ENCODE measurements at places on chromosomes 4 and X. TPM values are rescaled to one million over a fixed set of nuclear protein-coding genes. Genes with fewer than 3 reads are reported as not detected.

The MAGEA12 gene
- total RNA-seq: not detected

The NALF2 gene
- 0.26 TPM for total RNA-seq

The IL1RAPL2 gene
- total RNA-seq: not detected

DNA sequence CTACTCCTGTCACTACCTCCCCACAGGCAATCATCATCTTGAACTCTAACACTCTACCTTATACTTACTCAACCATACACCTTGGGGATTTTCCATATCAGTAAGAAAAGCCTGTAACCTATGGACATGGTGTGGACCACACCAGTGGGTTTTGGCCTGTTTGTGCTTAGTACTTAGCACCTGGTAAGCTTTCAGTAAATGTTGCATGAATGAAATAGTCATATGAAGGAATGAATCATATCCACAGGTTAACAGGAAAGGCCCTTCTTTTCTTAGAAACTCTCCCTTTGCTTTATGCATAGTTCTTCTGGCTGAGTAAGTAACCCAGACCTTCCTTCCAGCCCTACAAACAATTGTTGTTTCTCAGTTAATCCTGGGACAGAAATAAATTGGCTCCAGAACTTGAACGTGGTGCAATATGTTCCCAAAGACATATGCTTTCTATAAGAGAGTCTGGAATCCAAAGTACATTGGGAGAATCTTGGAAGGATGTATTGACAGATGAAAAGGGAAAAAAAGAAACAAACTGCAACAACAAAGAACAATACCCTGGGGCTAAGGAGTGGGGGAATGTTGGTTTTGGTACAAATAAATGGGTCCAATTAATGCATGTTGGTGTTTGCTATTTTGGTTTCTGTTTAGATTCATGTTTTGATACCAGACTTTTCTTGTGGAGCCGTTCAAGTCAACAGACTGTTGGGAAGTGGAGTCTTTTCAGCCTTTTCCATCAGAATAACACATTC lies 27.8 kb downstream of the RASL11B start:
- H3K4me1 ChIP-seq: no peaks in the 10 kb centered on the region
- no peaks in the 10 kb centered on the region for H3K27me3 ChIP-seq
- no peak overlapping the region for H3K4me3 ChIP-seq
- H3K36me3 ChIP-seq: no peaks in the 10 kb centered on the region

GRCh38 chr4:87974856-87975462 lies 555 bp upstream of the SPP1 start:
- no peaks in the 10 kb centered on the region for H3K4me1 ChIP-seq
- DNase-seq: no peak
- no peak overlapping the region for H3K4me3 ChIP-seq
- H3K27me3 ChIP-seq: no peaks in the 10 kb centered on the region

DNA sequence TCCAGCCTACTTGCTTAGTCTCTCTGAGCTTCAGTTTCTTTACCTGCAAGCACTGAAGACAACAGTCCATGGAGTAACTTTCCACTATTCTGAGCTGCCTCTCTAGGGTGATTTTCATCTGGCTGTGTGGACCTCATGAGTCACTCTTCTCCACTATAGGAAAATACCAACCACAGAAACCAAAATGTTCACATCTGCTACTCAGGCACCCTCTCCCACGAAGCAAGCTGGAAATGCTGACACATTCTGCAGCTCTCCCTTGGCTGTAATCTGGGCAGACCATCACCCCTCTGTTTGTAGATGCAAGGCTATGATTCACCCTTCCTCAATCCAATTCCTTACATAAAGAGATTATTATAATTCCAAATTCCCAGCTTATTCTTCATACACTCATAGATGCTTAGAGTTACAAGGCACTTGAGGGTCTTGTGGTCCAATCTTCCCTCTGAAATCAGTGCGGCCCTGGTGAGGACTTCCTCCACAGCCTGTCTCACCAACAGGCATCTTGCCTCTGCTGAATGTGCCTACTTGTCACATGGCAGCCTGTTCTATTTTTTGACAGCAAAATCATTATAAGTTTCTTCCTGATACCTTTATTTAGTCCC lies 97.0 kb upstream of the LNX1 start:
- no peaks in the 10 kb centered on the region for H3K36me3 ChIP-seq
- H3K27ac ChIP-seq: no peak overlapping the region
- no peak for DNase-seq
- H3K4me1 ChIP-seq: no peaks in the 10 kb centered on the region
- no peaks in the 10 kb centered on the region for H3K27me3 ChIP-seq

The NLGN3 gene
- total RNA-seq: 0.21 TPM

GRCh38 chr4:153676984-153677383 lies 7.1 kb upstream of the TLR2 start:
- DNase-seq: no peak
- no peak overlapping the region for H3K27ac ChIP-seq
- H3K4me1 ChIP-seq: no peaks in the 10 kb centered on the region
- no peaks in the 10 kb centered on the region for H3K27me3 ChIP-seq
- no peak overlapping the region for H3K4me3 ChIP-seq
- H3K36me3 ChIP-seq: no peaks in the 10 kb centered on the region

DNA sequence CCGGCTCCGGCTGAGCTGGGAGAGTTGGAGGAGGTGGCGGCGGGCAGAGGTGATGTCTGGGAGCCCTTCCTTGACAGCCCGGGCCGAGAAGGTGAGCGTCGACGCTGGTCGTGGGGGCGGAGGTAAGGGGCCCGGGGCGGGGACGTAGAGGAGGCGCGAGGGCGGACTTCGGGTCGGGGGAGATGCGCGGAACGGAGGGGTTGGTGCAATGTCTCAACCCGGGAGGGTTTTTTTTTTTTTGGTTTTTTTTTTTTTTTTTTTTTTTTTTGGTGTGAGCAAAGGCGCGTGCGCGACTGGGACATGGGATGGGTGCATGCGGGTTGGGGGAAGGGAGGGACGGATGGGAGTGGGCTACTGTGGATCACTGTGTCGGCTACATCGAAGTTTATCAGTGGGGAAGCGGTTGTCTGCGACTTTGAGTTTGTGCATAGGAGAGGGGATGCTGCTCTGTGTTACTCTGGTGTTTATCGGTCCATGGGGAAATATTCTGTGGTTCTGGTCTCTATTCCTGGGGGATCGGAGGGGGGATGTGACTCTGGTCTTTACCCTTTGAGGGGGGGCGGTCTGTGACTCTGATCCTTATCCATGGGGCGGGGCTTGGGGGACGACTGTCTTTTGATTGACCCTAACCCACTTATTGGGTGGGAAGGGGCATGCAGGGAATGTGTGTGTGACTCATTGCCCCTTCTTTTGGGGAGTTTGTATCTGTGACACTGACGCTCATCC lies 537 bp downstream of the RBM10 start:
- H3K27me3 ChIP-seq: no peaks in the 10 kb centered on the region
- H3K4me1 ChIP-seq: peaks cover 35% of the 10 kb centered on the region
- peak overlapping the region; percentile 69 for H3K4me3 ChIP-seq
- DNase-seq: no peak

The PABPC5 gene
- not detected for total RNA-seq

DNA sequence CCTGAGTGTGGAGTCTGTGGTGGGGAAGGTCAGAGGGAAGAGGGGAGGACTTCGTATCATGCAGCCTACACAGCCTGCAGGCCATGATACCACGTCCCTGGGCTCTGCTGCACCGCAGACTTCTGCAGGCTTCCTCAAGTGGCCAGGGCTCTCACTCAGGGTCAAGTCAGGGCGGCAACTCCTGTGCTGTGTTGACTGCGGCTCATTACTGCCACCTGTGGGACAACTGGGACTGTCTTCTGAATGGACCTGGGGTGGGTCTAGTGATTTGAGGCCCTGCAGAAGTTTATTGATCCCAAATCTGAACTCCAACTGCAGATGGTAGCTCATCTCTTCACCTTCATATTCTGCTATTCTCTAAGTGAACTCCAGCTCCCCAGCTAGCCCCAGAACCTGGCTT lies 167.1 kb downstream of the NSUN7 start:
- H3K36me3 ChIP-seq: no peaks in the 10 kb centered on the region
- no peak for DNase-seq
- no peaks in the 10 kb centered on the region for H3K27me3 ChIP-seq
- H3K4me3 ChIP-seq: no peak overlapping the region

DNA sequence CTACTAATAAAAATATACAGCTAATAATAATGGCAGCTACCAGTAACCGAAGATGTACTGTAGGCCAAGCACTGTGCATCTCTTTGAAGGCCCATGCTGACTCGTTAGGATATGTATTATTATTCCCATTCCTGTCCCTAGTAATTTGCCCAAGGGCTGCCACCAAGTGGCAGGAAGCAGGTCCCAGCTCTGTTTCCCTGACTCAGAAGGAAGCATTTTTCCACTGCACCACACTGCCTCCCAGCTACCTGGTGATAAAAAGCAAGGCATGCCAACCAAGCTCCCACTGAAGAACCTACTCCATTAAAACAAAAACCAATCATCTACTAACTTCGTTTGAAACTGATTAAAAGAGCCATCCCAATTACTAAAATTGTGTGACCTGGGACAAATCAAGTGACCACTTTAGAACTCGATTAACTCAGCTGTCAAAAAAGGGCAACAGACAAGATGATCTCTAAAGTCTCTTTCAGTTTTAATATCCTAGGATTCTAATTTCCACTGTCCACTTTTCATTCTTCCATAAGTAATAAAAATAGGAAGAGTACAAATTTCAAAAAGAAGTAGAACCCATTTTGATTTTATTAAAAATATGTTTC lies 24.3 kb upstream of the PGM2 start:
- H3K27me3 ChIP-seq: no peaks in the 10 kb centered on the region
- DNase-seq: no peak
- no peak overlapping the region for H3K27ac ChIP-seq
- H3K4me3 ChIP-seq: no peak overlapping the region
- no peaks in the 10 kb centered on the region for H3K4me1 ChIP-seq
- no peaks in the 10 kb centered on the region for H3K36me3 ChIP-seq

DNA sequence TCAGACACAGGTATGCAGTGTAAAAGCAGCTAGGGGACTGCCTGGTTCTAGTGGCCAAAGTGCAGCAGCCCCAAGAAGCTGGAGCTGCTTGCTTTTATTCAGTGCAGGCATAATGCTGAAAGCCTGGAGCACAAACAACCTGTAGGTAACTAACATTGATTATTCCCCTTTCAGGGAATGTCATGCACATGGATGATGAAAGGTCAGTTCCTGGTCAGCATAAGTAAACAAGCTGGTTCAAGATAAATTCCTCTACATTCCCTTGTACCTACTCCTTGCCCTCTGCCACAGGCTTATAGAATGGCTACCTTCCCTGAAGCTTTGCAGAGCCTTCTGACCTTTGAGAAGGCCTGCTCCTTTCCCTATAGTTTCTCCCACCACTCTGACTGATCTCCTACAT lies 1318.5 kb upstream of the ADGRL3 start:
- H3K27ac ChIP-seq: no peak overlapping the region
- H3K4me3 ChIP-seq: no peak overlapping the region
- H3K4me1 ChIP-seq: no peaks in the 10 kb centered on the region

The ZBED1 gene
- total RNA-seq: 31.0 TPM

The CD38 gene
- 2.2 TPM for total RNA-seq

DNA sequence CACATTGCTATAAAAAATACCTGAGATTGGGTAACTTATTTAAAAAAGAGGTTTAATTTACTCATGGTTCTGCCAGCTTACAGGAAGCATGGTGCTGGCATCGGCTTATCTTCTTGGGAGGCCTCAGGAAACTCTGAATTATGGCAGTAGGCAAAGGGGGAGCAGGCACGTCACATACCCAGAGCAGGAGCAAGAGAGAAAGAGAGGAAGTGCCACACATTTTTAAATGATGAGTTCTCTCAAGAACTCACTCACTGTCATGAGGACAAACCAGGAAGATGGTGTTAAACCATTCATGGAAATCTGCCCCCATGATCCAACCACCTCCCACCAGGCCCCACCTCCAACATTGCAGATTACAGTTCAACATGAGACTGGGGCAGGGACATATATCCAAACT lies 10.0 kb upstream of the AFF1 start:
- no peak overlapping the region for H3K4me3 ChIP-seq
- no peaks in the 10 kb centered on the region for H3K27me3 ChIP-seq
- no peak overlapping the region for H3K27ac ChIP-seq
- H3K36me3 ChIP-seq: no peaks in the 10 kb centered on the region
- peaks cover 40% of the 10 kb centered on the region for H3K4me1 ChIP-seq
